ENCODE measurements at places on chromosomes 2 and 18. TPM values are rescaled to one million over a fixed set of nuclear protein-coding genes. Genes with fewer than 3 reads are reported as not detected.

Gene GNLY
- total RNA-seq = 18.1 TPM

Gene GALNT3
- total RNA-seq = 23.7 TPM

Gene CLEC4F
- not detected for total RNA-seq

Gene ZNF385B
- total RNA-seq = not detected

Gene UGT1A10
- not detected for total RNA-seq

Gene AKAIN1
- not detected for total RNA-seq

Gene SLC9A4
- total RNA-seq = 0.11 TPM

Gene TNP1
- total RNA-seq = not detected

Gene MYO7B
- 1.7 TPM for total RNA-seq

Gene ALPI
- total RNA-seq = not detected

Data from T-helper 2 cell treated with Interferon-gamma antibody and Interleukin-4, amounts not matched to agents 100 ng/mL and 5 ng/mL, for 36 hours (primary cell).